NCI-H1417 treated with DMSO at 0.1 percent for 48 hours (cell line): ENCODE measurements at places on chromosomes 2 and 18.

DNA sequence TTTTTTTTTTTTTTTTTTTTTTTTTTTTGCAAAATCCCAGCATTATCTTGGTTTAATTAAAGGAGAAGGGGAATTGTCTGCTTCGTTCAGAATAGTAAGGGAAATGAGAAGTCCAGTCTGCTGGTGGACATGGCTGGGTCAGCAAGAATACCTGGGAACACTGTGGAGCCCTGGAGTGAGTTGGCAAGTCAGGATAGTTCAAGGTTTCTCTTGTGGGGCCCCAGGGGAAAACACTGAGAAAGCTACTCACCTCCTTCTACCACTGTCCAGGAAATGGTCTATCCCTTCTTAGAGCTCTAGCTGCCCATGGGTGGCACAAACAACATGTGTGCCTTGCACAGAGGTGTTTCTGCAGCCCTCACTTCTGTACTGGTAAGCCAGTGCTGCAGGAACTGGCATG, 169.1 kb upstream of the SIX2 start:
- no peak for DNase-seq

DNA sequence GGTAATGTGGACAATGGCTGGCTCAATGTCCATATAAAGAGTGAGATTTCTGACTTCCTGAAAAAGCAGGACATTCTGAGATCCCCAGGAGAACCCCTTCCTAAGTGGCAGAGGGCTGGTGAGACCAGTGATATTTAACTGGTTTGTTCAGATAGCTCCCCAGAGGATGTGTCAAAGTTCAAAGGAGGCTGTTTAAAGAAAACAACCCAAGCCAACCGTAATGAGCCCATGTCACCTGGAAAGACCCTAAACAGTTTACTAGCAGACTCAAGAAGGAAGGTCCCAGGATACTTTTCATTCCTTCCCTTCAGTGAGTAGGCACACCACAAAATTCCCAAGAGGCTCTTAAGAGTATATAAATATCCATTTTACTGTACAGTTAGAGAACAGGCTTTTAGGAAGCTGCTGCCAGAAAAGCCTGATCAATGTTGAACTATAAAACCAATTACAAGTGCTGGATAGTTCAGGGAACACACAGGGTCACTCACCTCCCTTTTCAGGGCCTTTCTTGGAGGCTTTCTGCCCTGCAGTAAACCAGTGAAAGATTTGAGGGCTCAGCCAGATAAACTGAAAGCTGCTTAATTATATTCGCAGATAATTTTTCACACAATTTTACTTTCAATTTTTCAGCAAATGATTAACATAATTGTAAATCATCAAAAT, 293.5 kb downstream of the ASXL3 start:
- DNase-seq, result no peak

DNA sequence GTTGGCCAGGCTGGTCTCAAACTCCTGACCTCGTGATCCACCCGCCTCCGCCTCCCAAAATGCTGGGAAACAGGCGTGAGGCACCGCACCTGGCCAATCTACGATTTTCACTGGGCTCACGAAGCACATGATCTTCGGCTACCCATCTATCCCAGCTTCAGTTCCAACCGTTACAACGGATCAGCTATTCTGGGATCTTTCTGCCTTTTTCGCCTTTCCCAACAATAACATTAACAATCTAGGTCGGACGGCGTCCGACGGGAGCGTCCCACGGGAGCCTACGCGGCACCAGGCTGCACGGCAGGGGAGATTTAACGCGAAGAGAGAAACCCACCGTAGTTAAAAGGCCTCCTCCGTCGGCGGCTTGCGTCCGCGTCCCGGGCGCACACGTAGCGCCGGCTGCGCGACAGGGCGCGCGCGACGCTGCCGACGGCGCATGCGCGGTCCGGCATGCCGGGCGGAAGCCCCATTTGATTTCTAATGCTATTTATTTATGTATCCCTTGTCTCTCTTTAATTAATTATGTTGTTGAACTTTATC, at the start of gene MSL3B:
Gene MSL3B, minus strand, starts transcription at position 394 of the 540 bp plus-strand sequence.
- no peak for DNase-seq

DNA sequence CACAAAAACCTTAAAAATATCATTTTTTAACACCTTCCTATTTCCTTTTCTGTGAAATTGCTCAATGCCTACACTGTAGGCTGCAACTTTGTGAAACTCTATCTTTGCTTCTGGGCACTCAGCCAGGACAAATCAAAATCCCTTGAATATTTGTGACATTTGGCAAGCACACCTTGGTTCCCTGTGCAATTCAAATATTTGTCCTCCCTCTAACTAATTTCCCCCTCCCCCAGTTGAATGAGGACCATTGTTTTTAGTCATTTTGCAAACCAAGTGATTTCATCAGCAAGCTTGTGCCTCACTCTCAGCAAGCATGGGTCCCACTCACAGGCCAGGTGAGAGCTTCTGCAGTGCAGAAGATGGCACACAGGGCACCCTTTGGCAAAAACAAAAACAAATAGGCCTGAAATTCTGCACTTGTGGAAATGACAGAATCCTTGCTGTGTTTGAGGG, 541.5 kb downstream of the CNTNAP5 start:
- no peak for DNase-seq

DNA sequence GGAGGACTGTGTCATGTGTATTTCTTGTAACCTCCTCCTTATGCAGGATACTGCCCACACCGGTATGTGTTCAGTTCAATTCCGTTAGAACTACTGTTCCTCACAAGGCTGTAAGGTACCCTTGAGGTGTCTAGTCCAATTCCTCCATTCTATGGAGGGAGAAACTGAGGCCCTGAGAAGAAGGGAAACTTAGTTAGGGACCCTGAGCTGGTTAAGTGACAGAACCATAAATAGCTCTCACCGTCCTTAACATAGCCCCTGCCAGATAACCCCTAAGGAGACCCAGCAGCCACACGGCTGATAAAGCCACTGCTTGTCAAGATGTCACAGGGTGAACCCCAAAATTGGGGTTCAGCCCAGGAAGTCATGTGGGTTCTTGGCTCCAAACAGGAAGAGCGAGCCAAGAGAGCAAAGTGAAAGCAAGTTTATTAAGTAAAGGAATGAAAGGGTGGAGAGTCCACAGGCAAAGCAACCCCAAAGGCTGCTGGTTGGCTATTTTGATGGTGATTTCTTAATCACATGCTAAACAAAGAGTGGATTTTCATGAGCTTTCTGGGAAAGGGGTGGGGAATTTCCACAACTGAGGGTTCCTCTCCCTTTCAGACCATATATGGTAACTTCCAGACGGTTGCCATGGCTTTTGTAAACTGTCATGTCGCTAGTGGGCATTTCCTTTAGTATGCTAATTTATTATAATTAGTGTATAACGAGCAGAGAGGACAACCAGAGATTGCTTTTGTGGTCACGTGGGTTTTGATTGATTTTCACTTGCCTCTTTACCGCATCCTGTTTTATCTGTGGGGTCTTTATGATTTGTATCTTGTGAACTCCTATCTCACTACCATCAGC, 83.4 kb upstream of the RTN4 start:
- DNase-seq, result no peak

DNA sequence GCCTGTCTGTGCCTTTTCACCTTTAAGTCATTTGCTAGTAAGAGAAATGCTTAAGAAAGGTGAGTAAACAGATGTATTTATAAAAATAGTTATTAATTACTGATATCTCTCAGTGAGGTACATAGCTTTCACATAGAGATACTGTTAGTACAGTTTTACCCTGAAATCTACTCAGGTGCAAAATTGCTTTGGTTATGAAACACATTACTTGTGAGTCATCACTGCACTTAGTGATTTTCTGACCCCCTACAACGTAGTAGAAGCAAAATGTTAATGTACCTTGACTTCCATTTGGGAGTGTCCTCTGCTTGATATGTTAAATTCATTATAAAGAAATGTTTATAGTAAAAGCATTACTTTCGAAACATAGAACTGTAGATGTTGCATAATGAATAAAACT, 6.5 kb downstream of the GLS start:
- DNase-seq, result no peak

GRCh38 chr18:14935210-14935609, 187.2 kb downstream of the ANKRD30B start:
- DNase-seq, result no peak

DNA sequence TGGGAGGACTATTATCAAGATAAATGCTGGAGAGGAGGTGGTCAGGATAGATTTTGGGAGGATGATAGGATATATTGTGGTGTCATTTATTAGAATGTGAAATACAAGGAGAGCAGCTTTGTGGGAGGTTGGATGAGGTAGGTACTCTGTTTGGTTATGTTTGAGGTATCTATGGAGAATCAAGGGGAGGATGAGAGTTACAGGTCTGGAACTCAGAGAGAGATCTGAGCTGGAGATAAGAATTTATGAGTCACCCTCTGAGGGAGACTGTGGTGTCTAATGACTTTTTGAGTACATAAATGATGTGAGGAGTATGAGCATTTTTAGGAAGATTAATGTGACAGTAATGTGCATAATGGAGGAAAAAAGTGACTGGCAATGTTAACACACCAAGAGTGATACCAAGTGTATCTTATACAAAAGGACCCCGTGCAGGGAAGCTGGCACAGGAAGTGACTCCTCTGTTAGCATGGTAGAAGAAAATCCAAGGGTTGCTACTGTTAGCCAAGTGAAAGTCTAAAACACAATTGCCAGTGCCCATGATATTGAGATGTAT, 48.2 kb downstream of the CRIM1 start:
- no peak for DNase-seq

DNA sequence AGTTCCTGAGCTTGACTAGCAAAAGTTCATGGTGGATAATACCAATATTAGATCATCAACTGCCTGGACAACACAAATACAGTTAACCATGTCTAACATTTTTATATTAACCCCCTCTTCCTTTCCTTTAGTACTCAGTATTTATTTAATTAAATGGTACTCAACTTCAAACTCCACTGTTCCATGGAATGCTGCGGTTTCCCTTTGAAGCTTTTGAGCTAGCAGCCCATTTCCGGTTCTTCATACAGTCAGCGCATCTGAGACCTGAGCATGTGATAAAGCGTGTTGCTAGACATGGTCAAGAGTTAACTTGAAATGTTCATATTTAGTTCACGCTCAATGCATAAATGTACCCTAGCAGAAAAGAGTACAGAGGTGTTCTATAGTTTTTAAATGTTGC, 278.4 kb downstream of the ALPK2 start:
- no peak for DNase-seq

DNA sequence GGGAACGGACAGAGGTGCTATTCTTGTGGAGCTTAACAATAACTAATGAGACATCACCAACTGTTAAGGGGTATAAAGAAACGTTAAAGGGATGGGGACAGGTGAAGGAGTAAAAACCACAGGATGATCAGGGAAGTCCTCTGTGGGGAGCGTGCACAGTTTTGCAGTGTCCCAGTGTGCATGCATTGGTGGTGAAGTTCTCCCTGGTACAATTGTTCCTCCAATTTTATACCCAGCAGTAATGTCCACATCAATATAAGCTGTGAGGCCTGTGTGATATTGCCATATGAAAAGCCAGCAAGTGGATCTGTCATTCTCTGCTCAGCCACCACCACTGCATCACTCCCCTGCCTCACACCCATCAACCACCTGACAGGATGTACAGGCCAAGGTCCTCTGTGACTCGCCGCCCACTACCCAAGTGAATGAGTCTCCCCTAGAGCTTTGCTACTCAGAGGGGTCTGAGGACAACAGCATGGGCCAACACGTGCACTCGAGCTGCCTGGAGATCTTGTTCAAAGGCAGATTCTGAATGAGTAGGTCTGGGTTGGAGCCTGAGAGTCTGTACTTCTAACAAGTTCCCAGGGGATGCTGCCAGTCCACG, 4.6 kb downstream of the MLPH start:
- no peak for DNase-seq

GRCh38 chr2:151437630-151438029, 27.9 kb downstream of the RIF1 start:
- DNase-seq, result no peak

- no peak for DNase-seq
Observed at GRCh38 chr18:60350941-60351340, 21.6 kb downstream of the MC4R start.

DNA sequence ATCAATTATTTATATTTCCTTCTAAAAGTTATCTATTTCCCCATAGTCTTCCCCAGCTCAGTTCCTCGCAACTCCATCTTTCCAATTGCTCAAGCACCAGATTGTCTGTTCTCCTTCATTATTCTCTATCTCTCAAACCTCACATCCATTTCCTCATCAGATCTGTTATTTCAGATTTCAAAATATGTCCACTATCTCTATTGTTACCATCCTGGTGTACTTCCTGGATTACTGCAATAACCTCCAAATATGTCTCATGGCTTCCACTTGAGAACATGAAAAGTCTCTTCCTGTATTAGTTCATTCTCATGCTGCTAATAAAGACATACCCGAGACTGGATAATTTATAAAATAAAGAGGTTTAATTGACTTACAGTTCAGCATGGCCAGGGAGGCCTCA, 641.7 kb upstream of the ZEB2 start:
- no peak for DNase-seq

DNA sequence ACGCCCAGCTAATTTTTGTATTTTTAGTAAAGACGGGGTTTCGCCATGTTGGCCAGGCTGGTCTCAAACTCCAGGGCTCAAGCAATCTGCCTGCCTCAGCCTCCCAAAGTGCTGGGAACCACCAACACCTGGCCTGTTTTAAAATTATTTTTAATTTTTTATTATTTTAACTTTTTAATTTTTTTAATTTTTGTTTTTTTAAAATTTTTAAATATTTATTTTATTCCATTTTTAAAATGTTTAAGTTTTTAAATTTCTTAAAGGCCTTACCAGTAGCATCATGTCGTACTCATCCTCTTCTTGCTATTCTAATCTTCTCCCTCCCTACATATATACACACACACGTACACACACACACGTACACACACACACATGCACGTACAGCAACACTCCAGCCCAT, 1.4 kb downstream of the LYG1 start:
- DNase-seq, result no peak

- DNase-seq, result no peak
Observed at GRCh38 chr2:215758691-215759090, 254.7 kb downstream of the MREG start.

DNA sequence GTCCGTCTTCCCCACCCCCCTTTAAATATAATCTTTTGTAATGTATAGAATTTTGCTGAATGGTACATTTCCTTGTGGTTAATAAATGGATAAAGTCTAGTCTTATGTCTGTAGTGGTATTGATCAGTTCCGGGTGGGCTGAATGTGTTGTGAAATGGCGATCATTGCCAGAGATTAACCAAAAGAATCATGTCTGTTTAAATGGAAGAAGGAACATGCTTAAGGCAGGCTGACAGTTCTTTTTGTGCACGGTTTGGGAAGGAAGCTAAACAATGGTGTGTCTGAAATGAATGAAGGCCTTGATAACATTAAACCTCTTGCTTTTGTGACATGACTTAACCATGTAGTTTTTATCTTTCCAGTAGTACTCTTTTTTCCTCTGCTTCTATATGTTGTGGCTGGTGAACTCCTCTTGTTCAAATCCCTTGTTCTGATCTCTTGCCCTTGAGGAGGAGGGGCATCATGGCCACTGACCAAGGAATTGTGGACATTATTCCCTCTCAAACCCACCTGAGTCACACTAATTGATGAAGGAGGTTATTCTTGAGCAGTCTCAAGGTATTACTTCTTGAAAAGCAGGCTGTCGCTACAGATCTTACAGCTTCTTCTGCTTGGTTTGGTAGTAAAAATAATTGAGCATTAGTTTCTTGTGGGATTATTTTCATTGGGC, 1.7 kb downstream of the ACVR2A start:
- no peak for DNase-seq
